ENCODE measurements at places on chromosomes 3 and 15.
A peak's percentile ranks its signal among the peaks of the same experiment; 100 is the strongest.

GRCh38 chr3:187167777-187168176 is 28.5 kb upstream of the RPL39L start:
- no peak for DNase-seq

- DNase-seq: no peak
Observed at GRCh38 chr15:98943051-98943508, 64.5 kb downstream of the PGPEP1L start.

- no peak for DNase-seq
Observed at GRCh38 chr3:108164391-108164790, 57.8 kb downstream of the IFT57 start.

DNA sequence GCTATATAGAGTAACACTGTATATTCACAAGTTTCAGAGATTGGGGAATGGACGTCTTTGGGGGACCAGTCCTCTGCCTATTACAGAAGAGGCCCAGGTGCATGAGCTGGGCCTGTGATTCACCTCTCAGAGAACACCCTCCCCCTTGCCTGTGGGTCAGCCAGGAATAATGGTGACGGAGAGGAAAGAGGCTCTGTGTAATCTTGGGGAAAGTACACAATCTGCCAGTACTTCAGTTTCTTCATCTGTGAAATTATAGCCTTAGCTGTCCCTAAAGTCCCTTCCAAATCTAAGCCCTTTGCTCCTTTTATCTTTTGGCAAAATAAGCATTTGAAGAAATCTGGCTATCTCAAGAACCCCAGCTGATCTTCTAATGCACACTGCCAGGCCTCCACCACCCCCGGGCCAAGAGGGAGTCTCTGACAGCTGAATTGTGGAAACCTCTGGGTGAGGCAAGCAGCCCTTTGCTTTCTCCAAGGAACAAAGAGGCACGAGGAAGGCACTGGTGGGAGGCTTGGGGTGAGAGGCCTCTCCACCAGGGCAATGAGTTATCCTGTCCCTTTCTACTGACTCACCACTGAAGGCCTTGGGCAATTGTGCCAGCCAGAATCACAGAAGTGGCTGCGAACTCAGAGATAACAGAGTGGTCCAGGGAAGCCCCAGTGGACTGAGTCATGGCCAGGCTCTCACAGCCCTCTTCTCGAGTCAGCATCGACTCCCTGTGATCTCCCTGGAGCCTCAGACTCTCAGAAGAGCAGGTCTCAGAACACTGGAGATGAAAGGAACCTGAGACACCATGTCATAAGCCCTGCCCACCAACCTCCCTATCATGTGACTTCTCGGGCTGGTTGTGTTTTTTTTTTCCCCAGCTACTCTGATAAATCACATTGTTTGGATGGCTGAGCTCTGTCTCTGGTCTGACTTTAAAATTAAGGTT is 31.8 kb downstream of the CCNL1 start:
- DNase-seq: no peak

DNA sequence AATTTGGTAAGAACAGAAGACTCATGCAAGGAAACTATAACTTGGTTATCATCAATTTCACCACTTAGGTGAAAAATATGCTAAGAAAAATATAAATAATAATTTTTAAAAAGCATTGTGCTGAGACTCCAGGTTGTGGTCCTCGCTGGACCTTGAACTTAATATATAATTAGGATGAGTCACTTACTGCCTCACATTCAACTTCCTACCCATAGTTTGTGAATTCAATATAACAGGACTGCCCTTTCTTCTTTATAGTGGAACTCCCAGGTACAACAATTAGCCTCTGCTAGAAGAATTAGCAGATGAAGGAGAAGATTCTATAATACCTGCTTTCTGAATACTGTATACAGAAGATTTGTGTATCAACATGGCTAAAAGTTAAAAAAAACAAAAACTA is 149.1 kb upstream of the SPRED1 start:
- DNase-seq: no peak

GRCh38 chr3:47897954-47898353 is 95.0 kb downstream of the DHX30 start:
- DNase-seq: no peak

GRCh38 chr15:87269566-87269965 is 987.0 kb downstream of the NTRK3 start:
- DNase-seq: no peak

DNA sequence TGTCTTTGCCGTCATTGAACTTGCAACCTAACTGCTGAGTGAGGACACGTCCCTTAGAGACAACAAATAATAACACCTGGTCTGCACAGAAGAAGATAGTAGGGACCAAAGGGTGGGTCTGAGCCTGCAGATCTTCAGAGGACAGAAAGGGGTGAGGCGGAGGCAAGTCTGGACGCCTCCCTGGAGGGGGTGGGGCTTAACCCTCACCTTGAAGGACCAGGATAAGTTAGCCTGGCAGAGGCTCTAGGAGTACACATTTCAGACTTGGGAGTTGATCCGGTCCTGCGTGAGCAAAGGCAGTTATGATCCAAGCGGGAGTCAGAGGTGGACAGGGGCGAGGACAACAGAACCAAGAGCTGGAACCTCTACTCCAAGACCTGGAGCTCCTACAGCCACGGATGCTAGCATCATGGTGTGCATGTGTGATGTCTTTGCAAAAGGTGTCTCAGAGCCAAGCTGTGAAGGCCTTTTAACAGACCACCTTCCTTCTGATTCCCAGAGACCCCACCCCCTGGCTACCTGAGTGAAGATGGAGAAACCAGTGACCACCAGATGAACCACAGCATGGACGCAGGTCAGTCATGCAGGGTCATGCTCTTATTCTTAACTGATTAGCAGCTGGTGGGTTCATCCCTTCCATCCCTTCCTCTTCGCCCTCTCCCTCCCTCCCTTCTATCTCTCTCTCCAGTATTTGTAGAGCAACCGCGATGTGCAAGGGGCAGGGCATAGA is 88.0 kb downstream of the AAGAB start:
- DNase-seq: no peak

GRCh38 chr3:13596426-13597205 is 47.7 kb downstream of the FBLN2 start:
- DNase-seq: no peak

- no peak for DNase-seq
Observed at GRCh38 chr15:97401195-97401594, 559.3 kb upstream of the ARRDC4 start.

- no peak for DNase-seq
Observed at GRCh38 chr3:156711113-156711512, 36.7 kb downstream of the TIPARP start.

DNA sequence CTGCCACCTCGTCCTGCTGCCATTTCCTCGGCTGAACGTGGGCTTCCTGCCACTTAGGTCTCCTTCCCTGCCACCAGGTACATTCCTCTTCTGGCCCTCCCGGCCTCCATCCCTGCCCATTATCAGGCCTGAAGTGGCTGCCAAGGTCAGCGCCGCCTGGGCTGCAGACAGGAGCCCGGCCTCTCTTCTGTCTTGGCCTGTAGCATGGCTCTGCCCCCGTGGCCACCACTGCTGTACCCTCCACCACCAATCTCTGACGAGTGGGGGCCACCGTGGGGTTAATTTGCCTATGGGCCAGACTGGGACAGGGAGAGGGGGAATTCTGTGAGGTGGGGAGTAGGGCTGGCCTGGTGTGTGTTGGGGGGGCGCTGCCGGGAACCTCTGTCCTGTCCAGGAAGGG is 2.0 kb upstream of the BAHD1 start:
- no peak for DNase-seq

- DNase-seq: no peak
Observed at GRCh38 chr3:37995652-37996641, 5.4 kb downstream of the VILL start.

- no peak for DNase-seq
Observed at GRCh38 chr3:67561266-67561665, 93.1 kb downstream of the SUCLG2 start.

DNA sequence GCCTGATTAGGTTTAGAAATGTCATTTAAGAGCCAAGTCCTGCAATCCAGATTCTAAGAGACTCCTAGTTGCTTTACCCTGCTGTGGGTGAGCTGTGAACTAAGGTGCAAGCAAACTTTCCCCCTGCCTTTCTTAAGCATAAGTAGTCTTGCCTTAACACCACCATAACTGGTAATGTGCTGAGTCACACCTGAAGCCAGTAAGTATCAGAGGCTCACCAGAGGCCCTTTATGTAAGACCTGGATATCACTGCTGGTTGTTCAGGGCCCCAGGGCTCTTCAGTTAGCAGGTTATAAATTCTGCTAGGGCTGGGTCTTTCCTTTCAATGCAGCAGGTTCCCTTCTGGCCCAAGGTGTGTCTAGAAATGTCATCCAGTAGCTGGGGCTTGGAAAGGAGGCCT is 509.9 kb downstream of the VGLL3 start:
- DNase-seq: no peak

GRCh38 chr3:119349354-119350041 is 55.3 kb downstream of the ARHGAP31 start:
- peak; percentile 95 for DNase-seq

DNA sequence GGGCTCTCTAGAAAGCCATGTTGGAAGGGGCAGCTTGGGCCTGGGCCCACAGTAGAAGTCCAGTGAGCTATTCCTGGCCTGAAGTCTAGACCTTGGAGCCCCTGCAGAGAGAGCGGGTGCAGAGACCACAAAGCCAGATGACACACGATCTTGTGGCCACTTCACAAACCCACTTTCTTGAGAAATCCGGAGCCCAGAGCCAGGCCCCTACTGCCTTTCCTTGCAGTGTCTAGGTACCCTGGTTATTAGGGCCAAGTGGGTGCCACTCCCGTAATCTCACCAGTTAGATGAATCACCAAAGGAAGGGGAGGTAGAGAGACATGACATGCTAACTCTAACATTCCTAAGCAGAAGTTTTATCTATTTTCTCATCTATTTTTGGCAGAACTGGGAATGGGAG is 72.5 kb upstream of the ADAMTSL3 start:
- DNase-seq: no peak

DNA sequence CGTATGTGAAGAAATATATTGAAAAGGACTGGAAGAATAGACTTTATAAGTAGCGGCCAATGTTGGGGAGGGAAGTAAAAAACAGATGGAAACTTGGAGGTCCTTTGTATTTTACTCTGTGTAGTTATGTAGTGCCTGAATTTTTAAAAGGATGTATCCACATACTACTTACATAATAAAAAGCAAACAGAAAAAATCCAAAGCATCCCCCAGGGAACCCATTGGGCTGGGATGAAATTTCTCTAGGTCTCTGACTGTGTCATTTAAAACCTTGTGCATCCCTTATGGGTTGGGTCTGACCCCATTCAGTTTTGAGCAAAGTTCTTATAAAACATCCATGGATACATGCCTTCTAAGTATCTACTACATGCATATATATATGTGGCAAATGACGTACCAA is 141.1 kb downstream of the NR1D2 start:
- DNase-seq: no peak

GRCh38 chr3:182793663-182794454 is 555 bp downstream of the ATP11B start:
- DNase-seq: no peak

GRCh38 chr3:77707281-77707680 is 667.4 kb downstream of the ROBO2 start:
- no peak for DNase-seq

DNA sequence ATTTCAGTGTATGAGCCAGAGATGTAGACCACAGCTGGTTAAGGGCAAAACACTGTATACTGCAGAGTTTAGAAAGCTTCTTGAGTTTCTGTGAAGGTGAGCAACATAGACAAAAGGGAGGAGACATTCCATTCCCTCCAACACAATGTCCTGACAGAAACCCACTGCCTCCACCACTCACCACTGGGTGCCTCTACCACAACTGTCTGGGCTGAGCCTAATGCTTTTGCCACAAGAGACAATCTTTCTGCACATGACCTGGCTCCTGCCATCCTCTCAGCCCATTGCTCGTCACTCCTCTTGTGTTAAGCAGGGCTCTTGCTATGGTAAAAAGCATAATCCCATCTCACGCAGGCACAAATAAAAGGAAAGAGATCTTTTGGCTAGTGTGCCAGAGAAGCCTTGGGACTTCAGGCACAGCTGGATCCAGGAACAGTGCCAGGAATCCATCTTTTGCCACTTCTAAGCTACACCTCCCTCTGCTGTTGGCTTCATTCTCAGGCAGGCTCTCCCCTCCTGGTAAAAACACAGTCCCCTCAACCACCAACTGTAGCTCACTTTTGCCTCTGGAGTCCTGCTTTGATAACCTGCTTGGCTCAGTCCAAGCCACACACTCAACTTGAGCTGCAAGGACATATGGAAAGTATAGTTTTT is 140.6 kb upstream of the PRR20G start:
- DNase-seq: no peak

DNA sequence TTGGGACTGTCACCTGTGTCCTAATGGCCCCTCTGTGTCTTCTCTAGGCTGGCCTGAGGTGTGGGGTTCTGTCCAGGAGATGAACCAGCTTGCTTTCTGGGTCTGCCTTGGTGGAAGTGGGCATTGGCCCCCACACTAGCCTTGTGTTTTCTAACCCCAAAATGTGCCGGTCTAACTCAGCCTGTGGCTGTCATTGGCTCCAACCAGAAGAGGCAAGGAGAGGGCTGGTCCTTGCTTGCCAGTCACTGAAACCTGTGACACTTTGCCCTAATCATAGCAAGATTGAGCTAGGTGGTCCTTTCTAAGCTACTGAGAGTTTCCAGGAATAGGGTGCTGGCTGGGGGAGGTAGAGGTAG is 2.2 kb downstream of the C15orf39 start:
- DNase-seq: no peak

- no peak for DNase-seq
Observed at GRCh38 chr3:122916084-122916483, 111.5 kb downstream of the SEMA5B start.

GRCh38 chr15:60006203-60006862 is 2.2 kb downstream of the FOXB1 start:
- DNase-seq: no peak

DNA sequence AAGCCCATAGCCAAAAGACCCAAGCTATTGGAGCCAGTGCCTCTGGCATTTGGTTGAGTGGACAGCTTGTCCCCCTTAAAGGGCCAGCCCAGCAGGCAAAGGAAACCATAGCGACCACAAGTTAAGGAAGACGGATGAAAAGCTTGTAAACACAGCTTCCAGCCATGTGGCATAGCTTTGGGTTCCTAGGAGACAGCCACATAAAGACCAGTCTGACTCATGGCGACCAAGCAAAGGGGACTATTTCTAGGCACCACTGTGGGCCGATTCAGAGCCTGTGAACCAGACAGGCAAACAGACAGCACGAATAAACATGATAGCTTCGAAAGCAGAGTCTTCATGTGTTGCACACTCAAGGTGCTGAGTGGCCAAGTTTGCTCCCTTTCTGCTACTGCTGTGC is 30.5 kb upstream of the SRGAP3 start:
- no peak for DNase-seq

- DNase-seq: no peak
Observed at GRCh38 chr3:47850564-47851410, 47.8 kb downstream of the DHX30 start.

GRCh38 chr3:42031808-42032480 is 59.2 kb upstream of the TRAK1 start:
- DNase-seq: no peak

Measured in iPS DF 19.7 (cell line).